ENCODE measurements at places on chromosomes 6 and 20. TPM values are rescaled to one million over a fixed set of nuclear protein-coding genes. Genes with fewer than 3 reads are reported as not detected.

- H3K36me3 ChIP-seq: no peaks in the 10 kb centered on the region
- H3K4me3 ChIP-seq: no peak overlapping the region
- DNase-seq: no peak
- no peak overlapping the region for H3K27ac ChIP-seq
Measured at GRCh38 chr6:16474772-16475493, 236.5 kb downstream of the GMPR start.

DNA sequence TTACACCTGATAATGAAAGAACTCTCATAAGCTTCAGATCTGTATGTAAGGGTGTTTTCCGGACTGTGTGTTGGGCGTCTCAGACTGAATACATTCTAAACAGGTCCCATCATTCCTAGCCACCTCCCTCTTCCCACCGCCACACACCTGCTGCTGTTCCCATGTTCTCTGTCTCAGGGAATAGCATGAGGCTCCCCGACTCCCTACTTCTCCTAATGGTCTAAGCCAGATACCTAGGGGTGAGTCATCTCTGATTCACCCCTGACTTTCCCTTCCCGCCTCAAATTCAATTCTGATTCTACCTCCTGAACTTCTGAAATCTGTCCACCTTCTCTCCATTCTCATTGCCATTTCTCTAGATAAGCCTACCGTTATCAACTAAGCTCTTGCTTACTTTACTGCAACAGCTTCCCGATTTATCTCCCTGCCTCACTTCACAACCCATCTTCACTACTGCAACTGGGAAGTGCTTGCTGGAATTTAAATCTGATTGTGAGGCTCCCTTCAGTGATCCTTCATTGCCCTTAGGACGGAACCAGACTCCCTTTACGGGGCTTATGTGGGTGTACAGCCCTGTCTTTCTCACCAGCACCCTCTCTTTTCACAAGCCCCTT is 1.6 kb downstream of the TMEM14A start:
- H3K36me3 ChIP-seq: no peaks in the 10 kb centered on the region
- no peak overlapping the region for H3K27ac ChIP-seq
- peaks cover 19% of the 10 kb centered on the region for H3K4me1 ChIP-seq
- DNase-seq: no peak
- H3K27me3 ChIP-seq: no peaks in the 10 kb centered on the region

- no peaks in the 10 kb centered on the region for H3K36me3 ChIP-seq
- peaks cover 20% of the 10 kb centered on the region for H3K4me1 ChIP-seq
- peak overlapping the region; percentile 59 for H3K27ac ChIP-seq
Measured at GRCh38 chr20:35305682-35306556, 13.7 kb upstream of the FAM83C start.

Gene GGTLC1
- total RNA-seq: not detected

Gene HSF2
- total RNA-seq: 15.0 TPM

Gene MRAP2
- 5.6 TPM for total RNA-seq

Data from adrenal gland (tissue), 19 donors.